Upper lobe of left lung (tissue), 6 donors: ENCODE measurements at places on chromosomes 2 and 18.

DNA sequence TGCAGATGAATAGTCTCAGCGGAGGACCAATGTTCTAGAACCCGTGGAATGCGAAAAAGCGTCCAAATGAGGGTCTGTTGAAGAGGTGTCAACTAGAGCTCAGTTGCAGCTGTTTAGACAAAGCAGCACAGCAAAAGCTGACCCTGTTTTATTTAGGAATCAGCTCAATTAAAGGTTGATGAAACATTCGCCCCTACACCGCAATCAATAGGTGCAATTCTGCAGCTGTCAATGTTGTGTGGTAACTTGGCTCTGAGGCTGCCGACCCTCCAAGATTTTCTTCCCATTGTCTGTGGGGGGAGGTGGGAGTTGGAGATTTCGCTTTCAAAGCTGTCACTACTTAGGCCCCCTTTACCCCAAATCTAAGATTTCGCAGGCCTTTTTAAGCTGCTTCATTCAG, 330.0 kb downstream of the ETAA1 start:
- DNase-seq, result no peak

DNA sequence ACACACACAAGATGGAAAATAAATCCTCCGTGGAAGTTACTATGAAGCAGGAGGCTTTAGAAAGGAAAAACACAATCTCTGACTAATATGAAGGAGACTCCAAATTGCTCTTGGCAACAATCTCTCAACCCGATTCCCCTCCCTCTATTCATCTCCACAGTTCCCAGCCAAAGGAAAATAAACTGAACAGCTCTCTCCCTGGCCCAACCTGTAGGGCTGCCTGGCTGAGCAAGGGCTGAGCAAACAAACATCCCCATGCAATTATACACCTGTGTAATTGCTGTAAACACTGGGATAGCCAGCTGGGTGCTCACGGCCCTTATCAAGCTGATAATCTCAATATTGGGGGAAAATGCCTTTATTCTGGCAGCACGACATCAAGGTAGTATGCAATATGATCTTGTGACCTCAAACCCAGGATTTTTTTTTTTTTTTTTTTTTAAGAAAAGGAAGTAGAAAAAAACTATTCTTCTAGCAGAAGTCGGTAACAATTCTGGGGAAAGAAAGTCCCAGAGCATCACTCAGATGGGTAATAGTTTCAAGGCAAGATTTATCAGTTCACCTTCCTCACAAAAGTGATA, 203.3 kb upstream of the SMAD2 start:
- peak; percentile 53 for DNase-seq

GRCh38 chr2:42170619-42171395, 1.7 kb downstream of the EML4 start:
- DNase-seq, result no peak

- peak; percentile 75 for DNase-seq
These were observed 649 bp downstream of the ESCO1 start for GRCh38 chr18:21599585-21600525.

GRCh38 chr2:233088972-233089345, 28.8 kb downstream of the INPP5D start:
- DNase-seq, result no peak

GRCh38 chr2:104868505-104868866, 14.6 kb downstream of the POU3F3 start:
- DNase-seq, result no peak

DNA sequence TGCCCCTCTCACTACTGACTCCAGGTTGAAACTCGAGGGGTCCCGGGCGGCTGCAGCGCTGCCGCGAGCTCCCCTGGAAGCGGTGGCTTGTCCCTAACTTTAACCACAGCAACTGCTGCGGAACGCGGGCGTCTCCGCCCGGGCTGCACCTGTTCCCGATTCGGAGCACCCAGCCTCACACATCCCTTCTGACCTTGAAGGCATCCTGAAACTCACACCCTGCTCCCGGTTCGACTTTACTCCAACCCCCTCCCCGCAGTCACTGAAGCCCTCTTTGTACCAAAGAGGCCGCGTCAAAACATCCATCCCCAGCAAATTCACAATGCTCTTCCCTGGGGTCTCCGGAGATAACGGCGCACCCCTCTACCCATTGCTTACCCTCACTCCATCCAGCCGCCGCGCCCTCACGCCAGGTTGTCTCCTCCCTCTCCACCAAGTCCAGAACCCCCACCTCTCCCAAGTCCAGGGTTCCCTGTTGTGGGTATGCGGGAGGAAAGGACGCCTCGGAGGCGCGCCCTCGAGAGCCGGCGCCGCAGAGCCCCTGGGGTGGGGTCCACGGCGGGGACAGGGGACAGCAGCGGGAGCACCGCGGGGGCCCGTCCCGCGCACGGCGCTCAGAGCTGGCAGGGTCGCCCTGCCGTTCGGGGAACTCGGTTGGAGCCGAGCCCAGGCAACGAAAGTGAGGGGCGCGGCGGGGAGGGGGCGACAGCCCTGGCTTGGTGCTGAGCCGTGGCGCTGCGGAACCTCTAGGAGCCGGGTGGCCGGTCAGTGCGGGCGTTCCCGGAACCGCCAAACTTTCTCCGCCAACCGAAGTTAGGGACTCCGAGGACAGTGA, 934 bp downstream of the MYO5B start:
- DNase-seq, result peak; percentile 84

DNA sequence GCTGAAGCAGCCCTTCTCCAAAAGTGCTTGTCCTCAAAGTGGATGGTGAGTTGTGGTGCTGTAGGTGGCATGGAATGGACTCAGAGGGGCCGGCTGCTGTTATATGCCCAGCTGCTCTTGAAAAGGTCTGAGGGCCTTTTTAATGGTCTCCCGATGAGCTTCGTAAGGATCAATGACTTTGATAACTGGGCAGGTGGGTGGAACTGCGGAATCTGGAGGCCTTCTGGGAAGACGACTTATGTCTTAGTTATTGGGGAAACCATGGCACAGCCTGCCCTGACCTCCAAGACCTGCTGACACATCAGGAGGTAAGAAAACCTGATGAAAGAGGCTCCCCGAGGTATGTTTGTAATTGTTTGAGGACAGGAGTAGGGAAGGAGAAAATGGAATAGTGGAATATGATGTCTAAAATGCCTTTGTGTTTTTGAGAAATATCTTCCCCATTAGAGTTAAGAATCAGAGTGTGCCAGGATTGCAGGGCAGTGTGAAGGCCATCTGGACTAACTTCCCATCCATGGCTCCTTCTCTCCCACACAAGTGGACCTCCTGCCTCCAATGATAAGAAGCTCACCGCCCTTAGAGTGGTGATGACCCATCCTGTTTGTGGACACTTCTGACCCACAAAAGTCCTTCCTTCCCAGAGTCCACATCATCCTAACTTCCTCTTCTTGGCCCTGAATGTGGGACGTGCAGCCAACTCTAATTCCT, 236.1 kb downstream of the FHOD3 start:
- DNase-seq, result no peak

DNA sequence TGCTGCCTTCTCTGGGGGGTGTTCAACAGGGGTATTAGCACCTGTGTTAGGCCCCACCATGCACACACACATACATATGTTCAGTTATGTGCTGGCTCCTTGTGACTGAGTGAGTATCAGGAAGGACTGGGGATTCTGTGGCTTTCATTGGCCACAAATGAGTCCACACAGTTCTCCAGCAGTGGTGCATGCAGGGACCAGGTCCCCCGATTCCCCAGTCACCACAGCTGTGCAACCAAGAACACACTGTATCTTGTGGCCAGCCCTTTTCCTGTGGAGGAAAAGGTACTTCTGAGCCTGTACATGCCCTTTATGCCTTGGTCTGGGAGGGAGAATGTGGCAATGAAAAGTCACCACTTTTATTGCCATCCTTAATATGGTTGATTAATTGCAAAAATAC, 74.9 kb upstream of the KLF7 start:
- DNase-seq, result no peak
